ENCODE measurements at places on chromosomes 16 and 17.

DNA sequence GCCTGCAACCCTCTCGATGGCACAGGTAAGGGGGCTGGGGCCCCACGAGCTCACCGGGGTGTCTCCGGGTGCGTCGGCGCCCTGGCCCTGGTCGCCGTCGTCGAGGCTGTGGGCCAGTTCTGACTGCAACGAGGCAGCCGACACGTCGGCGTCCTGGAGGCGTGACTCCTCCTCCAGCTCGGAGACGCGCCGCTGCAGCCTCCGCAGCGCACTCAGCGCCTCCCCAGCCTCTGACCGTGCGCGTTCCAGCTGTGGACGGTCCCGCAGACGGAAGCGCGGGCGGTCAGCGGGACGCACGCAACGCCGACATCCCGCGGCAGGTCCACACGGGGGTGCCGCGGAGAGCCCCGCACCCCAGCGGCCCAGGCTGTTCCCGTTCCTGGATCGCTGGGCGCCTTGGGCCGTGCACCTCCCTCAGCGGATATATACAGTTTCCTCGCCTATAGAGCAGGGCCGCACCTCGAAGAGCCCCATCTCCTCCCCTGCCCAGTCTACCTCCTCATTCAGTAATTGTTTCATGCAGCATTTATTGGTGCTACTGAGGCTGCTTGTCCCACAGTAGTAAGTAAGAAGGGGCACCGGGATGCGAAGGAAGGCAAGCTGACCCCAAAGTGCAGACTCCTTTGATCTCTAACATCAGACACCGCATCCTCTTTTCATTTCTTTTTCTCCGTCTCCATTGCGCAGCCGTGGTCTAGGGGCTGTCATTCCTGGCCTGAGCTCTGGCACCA, 5.8 kb downstream of the THOC6 start:
- DNase-seq, result peak; percentile 80

GRCh38 chr16:31113121-31114120, 4.0 kb upstream of the KAT8 start:
- no peak for DNase-seq

DNA sequence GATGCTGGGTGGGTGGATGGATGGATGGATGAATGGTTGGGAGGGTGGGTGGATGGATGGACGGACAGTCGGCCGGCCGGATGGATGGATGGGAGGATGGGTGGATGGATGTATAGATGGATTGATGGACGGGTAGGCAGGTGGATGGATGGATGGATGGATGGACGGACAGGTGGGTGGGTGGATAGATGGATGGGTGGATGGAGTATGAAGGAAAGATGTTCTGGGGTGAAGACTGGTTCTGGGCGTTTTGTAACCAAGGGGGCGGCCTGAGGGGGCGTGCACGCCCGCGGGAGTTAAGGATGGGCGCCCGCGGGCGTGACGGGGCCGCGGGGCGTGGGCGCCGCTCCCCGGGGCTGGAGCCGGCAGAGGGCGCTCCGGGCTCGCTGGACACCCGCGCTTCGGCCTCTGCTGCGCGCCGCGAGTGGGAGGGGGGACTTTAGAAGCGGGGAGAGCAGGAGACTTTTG, at the start of gene NECAB2:
TSS of gene NECAB2 (plus strand) at position 407 of the 468 bp plus-strand sequence. CDS start 405 bp downstream, outside the sequence.
- DNase-seq, result no peak

- no peak for DNase-seq
Measured at GRCh38 chr16:76345163-76345661, 68.0 kb downstream of the CNTNAP4 start.

GRCh38 chr17:34475296-34475695, 104.1 kb upstream of the TMEM132E start:
- DNase-seq, result no peak

- DNase-seq, result peak; percentile 69
Measured at GRCh38 chr16:58814348-58814801, 80.3 kb upstream of the GOT2 start.

- DNase-seq, result peak; percentile 17
Measured at GRCh38 chr17:75652934-75653549, 13.9 kb downstream of the RECQL5 start.

DNA sequence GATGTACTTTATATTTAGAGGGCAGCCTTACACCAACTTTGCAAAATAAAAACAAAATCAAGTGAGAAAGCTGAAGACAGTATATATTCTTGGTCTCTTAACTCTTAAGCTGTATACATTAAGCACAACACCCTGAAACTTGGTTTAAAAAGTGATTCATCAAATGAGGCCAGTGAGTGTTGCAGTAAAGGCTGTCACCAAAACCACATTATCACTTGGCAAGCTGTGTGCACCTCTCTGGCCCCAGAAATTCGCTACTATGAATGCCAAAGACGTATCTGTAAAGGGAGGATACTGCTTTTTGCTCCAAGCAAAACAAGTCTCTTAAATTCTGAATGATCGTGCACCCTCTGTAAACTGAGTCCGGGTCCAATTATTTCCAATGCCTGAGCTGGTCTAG, 163.9 kb downstream of the ZFHX3 start:
- no peak for DNase-seq

GRCh38 chr17:8405499-8406016, 7.9 kb upstream of the RNF222 start:
- peak; percentile 53 for DNase-seq

GRCh38 chr17:66711881-66712321, 123.0 kb upstream of the CACNG5 start:
- no peak for DNase-seq

Measured in activated effector memory CD4-positive, alpha-beta T cell treated with anti-CD3 and anti-CD28 coated beads, Interleukin-2, amount 50 U/mL, for 16 hours (primary cell).